ENCODE measurements at places on chromosomes 2 and 18.
A peak's percentile ranks its signal among the peaks of the same experiment; 100 is the strongest.

DNA sequence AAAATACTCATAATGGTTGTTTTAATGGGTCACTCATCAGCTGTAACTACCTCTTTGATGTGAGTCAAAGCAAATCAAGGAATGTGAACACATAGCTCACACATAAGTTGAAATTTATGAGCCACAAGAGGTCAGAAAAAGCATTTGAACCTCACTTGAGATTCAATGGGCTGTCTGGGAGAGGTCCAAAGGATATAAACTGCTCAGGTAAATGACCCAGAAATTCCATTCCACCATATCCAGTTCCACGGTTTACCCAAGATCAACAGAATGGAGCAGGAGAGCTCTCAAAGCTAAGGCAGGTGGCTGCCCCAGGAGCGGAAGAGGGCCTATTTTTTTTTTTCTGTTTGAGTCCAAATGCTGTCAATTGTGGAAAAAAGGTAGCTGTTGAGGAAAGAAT is 464.1 kb downstream of the TNS1 start:
- no peak overlapping the region for H3K27ac ChIP-seq
- H3K4me1 ChIP-seq, result no peaks in the 10 kb centered on the region
- DNase-seq, result no peak
- peaks cover 9% of the 10 kb centered on the region for H3K27me3 ChIP-seq
- H3K36me3 ChIP-seq, result peaks cover 4% of the 10 kb centered on the region

GRCh38 chr2:102334486-102334885 is 21.1 kb upstream of the IL18R1 start:
- no peaks in the 10 kb centered on the region for H3K36me3 ChIP-seq
- H3K27me3 ChIP-seq, result no peaks in the 10 kb centered on the region
- peaks cover 20% of the 10 kb centered on the region for H3K4me1 ChIP-seq
- no peak overlapping the region for H3K27ac ChIP-seq

DNA sequence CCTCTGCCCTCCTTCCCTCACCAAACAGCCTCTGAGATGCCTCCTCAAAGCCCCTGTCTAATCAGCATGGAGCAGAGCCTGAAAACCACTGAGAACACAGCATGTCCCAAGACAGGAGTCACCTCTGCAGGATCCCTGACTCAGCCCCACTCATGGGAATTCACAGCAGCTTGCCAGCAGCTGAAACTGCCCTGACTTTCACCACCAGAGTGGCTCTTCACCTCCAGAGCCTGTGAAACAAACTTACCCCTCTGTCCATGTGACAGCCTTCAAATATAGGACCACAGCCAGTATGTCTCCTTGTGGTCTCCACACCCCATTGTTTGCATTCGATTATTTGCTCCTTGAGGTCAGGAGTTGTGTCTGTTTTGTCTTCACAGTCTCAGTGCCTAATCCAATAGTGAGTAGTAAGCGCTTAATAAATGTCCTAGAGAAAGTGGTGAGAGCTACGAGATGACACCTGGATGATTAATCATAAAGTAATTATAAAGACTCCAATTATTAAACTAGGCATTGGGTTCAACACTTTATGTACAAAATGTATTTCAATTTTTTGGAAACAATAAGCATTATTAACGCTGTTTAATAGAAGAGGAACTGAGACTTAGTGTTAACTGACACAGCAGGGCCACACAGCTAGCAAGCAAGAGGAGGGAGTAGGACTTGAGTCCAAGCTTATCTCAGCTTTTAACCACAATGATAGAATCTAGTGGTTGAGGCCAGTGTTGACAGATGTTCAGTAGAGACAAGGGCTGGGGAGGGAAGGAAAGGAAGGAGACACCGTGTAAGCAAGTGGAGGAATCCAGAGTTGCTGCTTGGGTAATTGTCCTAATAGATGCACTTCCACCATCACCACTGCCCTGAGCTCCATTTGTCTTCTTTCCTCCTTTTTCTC is 358.7 kb upstream of the TNP1 start:
- H3K27me3 ChIP-seq, result peaks cover 26% of the 10 kb centered on the region
- H3K4me1 ChIP-seq, result peaks cover 39% of the 10 kb centered on the region
- H3K4me3 ChIP-seq, result no peak overlapping the region
- no peak overlapping the region for H3K27ac ChIP-seq
- H3K36me3 ChIP-seq, result peaks cover 11% of the 10 kb centered on the region

- peak overlapping the region; percentile 65 for H3K4me3 ChIP-seq
- H3K27me3 ChIP-seq, result no peaks in the 10 kb centered on the region
- DNase-seq, result no peak
- peak overlapping the region; percentile 97 for H3K27ac ChIP-seq
- peaks cover 49% of the 10 kb centered on the region for H3K4me1 ChIP-seq
- H3K36me3 ChIP-seq, result peaks cover 30% of the 10 kb centered on the region
Measured at GRCh38 chr2:38723173-38723572, 28.0 kb downstream of the SRSF7 start.

- H3K36me3 ChIP-seq, result no peaks in the 10 kb centered on the region
- H3K4me1 ChIP-seq, result no peaks in the 10 kb centered on the region
- no peak overlapping the region for H3K27ac ChIP-seq
- no peak overlapping the region for H3K4me3 ChIP-seq
Measured at GRCh38 chr2:178082408-178083045, 9.9 kb upstream of the PDE11A start.

DNA sequence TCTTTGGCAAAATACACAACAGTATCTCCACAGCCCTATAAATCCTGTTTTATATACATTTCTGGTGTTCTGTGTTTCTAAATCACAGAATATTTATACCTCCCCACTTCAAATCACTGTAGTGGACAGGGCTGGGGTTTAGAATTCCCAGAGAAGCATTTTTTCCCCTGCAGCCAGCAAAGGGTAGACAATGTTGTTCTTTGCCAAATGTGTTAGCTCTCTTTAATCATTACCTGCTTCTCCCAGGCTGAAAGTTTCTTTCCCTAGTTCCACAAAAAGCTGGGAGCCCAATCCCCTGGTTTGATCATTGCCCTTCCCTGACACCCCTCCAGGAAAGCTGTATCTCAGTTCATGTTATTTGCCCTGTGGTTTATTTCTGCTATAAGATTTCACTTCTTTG is 520.0 kb upstream of the SPHKAP start:
- DNase-seq, result no peak
- no peak overlapping the region for H3K27ac ChIP-seq

DNA sequence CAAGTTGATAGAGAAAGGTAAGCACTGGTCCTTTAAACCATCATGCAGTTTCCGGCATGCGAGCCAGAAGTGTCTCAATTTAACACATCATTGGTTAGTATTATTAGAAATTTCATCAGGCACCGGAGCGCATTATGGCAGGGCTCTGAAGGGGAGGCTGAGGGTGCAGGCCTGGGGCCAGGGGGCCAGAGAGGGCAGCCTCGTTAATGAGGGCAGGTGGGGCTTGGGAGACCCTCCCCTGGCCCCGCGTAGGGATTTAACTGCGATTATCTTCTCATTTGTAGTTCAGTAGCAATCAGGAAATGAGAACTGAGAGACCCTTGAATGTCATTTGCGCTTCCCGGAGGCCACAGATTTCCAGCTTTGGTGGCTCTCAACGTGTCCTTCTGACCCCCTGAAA is 246.4 kb downstream of the KLHL29 start:
- no peak for DNase-seq
- no peaks in the 10 kb centered on the region for H3K36me3 ChIP-seq
- no peaks in the 10 kb centered on the region for H3K4me1 ChIP-seq
- H3K27ac ChIP-seq, result no peak overlapping the region
- no peaks in the 10 kb centered on the region for H3K27me3 ChIP-seq

DNA sequence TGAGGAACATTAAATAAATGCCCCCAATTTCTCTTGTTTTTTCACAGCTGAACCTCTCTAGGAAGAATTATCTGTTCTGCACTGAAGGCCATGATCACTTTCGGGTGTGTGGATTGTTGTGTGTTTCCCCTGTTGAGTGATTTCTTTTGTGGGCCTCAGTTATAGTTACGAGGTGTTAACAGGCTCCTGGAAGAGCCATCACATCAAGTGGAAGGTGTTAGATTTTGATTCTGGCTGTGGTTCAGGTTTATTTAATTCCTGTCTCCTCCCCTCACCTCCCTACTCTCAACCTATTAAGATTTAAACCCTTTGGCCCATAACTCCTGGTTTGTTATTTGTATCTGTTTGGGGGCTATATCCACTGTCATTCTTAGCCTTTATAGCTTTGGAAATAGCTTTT is 182.8 kb downstream of the AGPS start:
- no peak overlapping the region for H3K4me3 ChIP-seq
- peaks cover 7% of the 10 kb centered on the region for H3K27me3 ChIP-seq
- H3K27ac ChIP-seq, result no peak overlapping the region
- no peaks in the 10 kb centered on the region for H3K4me1 ChIP-seq
- no peaks in the 10 kb centered on the region for H3K36me3 ChIP-seq

DNA sequence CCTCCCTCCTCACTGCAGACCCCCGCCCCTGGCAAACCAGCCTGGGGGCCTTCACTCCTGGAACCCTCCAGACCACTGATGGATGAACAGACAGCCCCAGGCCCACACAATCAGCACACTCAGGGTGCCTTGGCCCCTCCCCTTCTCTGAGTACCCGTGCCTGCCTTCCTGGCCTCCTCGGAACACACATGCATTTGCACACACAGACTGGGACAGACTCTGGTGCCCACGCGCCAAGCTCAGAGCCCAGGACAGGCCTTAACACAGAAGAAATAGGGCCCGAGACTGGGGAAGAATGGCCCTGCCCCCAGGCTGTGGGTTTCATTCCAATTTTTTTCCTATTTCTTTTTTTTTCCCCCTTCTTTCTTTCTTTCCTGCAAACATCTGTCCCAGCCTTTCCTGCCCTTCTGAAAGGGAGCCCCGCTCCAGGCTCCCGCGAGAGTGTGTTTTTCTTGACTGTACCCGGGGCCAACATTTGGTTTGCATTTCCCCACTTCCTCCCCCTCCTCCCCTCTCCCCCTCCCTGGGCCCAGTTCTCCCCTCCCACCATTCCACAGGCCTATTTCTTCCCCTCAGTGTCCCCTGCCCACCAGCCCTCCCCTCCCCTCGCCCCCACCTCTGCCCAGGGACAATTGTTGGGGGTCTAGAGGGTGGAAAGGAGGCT is 618 bp upstream of the TNS1 start:
- H3K4me1 ChIP-seq, result peaks cover 2% of the 10 kb centered on the region
- no peak for DNase-seq
- H3K36me3 ChIP-seq, result no peaks in the 10 kb centered on the region
- H3K27ac ChIP-seq, result no peak overlapping the region

DNA sequence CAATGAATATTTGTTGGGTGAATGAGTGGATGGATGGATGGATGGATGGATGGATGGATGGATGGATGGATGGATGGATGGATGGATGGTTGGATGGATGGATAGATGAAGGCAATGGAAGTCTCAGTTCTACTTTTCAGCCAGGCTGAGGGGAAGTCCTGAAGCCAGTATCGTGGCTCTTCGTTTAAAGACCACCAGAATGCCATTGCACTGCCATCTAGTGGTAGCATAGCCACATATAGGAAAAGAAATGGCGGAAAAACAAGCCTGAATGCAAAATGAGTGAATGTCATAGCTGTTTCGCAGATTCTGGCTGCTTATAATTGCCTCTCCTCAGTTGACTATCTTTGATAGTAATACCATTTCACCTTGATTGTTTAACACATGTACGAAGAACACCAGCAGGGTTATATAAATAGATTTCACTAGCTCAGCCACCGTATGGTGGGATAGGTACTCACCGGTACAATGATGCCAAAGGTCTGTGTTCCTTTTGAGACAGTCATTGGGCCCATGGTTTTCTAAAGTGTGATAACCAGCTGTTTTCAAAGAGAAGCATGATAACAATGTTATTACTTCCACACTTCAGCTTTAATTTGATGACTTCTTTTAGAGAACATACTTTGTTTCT is 62.3 kb upstream of the GREB1L start:
- H3K4me3 ChIP-seq, result no peak overlapping the region
- no peak overlapping the region for H3K27ac ChIP-seq
- DNase-seq, result peak; percentile 35
- H3K27me3 ChIP-seq, result no peaks in the 10 kb centered on the region
- peaks cover 8% of the 10 kb centered on the region for H3K4me1 ChIP-seq
- H3K36me3 ChIP-seq, result no peaks in the 10 kb centered on the region

GRCh38 chr2:99101697-99102096 is 39.8 kb upstream of the C2orf15 start:
- H3K27ac ChIP-seq, result no peak overlapping the region
- H3K27me3 ChIP-seq, result no peaks in the 10 kb centered on the region
- H3K36me3 ChIP-seq, result peaks cover 2% of the 10 kb centered on the region
- peaks cover 6% of the 10 kb centered on the region for H3K4me1 ChIP-seq
- DNase-seq, result no peak
- no peak overlapping the region for H3K4me3 ChIP-seq

DNA sequence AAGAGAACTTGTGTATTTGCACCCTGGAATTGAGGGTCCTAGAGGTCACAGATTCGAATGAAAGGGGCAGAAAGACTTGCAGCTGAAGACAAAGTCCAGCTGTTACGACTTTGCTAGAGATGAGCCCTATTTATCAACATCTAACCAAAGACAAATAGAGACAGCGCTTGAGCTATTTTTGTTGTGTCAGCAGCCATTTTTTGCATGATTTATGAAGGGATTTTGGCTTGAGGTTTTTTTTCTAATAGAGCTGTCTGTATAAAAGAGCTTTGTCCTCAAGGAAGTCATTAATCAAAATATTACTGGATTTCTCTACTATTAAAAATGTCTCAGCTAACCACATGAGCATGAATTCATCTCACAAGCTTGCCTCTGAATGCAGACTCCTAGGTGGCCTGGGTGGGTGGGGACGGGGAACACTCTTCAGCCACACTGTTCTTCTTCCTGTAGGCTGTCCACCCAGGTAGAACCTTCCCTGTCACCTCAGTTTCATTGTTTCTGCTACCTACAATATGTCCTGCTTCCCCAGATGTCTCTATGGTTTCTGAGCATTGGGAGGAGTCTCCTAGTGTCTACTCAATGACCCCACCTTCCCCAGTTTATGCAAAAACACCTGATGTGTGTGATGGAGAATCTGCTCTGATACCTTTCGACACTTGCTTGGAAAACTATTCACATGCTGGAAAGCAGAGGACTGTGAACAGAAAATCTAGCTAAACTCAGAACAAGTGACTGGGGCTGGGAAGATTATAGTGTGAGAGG is 7.2 kb upstream of the CD226 start:
- peaks cover 25% of the 10 kb centered on the region for H3K36me3 ChIP-seq
- H3K27ac ChIP-seq, result peak overlapping the region; percentile 51

- no peaks in the 10 kb centered on the region for H3K4me1 ChIP-seq
- peaks cover 2% of the 10 kb centered on the region for H3K36me3 ChIP-seq
- no peak for DNase-seq
Measured at GRCh38 chr2:135208016-135208415, 155.9 kb downstream of the RAB3GAP1 start.

DNA sequence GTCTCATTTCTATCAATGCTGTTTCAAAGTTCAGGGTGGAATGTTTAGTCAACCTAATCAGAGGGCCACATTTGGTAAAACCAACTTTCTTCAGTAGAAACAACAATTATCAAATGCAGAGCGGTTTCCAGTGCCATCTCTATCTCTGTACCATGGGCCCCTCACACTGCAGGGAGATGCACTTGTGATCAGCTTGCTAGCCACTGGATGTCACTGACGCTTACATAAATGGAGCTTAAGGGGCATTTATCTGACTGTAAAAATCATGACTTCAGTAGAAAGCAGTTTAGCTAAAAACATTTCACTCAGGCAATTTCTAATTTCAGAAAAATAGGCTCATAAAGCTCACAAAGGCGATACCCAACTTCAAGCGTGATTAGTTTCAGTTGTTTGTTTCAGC is 678.0 kb downstream of the ZEB2 start:
- H3K36me3 ChIP-seq, result no peaks in the 10 kb centered on the region
- DNase-seq, result no peak
- no peaks in the 10 kb centered on the region for H3K4me1 ChIP-seq
- H3K27me3 ChIP-seq, result peaks cover 12% of the 10 kb centered on the region
- no peak overlapping the region for H3K4me3 ChIP-seq
